ENCODE measurements at places on chromosomes 2 and 18.
A peak's percentile ranks its signal among the peaks of the same experiment; 100 is the strongest.

DNA sequence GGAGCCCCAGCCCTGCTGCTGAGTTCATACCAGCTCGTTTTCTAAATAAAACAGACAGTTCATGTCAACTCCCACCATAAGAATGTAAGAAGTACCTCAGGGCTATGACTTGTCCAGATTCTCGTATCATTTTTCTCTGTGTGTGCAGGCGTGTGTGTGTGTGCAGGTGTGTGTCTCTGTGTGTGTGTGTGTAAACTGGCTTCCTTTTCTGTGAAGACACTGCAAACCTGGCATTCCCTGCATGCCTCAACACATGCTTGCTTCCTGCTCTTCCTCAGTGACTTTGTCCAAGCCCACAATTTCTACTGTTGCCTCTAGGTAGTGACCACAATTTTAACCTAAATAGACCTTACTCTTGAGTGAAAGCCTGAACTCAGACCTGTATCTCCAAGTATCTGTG is 879.0 kb downstream of the SLC4A3 start:
- DNase-seq: no peak

DNA sequence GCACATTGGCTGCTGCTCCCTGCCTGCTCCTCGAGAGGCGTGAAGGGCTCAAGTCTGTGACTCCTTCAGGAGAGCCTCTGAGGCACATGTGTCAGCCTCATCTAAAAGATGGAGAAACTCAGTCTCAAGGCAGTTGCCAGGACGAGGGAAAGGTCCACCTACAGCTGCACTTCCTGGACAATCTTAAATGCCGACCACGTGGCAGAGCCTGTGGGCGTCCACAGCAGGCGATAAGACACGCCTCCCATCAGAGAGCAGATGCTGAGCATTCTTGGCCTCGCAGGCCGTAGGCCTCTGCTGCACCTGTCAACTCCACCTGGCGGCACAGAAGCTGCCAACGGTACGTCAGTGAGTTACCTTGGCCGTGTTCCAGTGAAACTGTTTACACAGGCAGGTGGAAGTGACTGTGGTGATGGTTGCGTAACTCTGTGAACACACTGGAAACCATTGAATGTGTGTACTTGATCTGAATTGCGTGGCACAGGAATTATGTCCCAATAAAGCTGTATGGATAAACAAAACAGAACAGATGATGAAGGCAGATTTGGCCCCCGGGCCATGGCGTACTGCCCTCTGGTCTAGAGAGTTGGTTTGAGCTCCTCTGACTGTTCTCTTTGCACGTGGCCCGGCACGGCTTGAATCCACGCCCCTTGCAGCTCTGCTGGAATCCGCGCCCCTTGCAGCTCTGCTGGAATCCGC is 114.5 kb downstream of the RNF144A start:
- peak; percentile 99 for DNase-seq

GRCh38 chr2:225400060-225400511 is 576 bp downstream of the NYAP2 start:
- DNase-seq: no peak

DNA sequence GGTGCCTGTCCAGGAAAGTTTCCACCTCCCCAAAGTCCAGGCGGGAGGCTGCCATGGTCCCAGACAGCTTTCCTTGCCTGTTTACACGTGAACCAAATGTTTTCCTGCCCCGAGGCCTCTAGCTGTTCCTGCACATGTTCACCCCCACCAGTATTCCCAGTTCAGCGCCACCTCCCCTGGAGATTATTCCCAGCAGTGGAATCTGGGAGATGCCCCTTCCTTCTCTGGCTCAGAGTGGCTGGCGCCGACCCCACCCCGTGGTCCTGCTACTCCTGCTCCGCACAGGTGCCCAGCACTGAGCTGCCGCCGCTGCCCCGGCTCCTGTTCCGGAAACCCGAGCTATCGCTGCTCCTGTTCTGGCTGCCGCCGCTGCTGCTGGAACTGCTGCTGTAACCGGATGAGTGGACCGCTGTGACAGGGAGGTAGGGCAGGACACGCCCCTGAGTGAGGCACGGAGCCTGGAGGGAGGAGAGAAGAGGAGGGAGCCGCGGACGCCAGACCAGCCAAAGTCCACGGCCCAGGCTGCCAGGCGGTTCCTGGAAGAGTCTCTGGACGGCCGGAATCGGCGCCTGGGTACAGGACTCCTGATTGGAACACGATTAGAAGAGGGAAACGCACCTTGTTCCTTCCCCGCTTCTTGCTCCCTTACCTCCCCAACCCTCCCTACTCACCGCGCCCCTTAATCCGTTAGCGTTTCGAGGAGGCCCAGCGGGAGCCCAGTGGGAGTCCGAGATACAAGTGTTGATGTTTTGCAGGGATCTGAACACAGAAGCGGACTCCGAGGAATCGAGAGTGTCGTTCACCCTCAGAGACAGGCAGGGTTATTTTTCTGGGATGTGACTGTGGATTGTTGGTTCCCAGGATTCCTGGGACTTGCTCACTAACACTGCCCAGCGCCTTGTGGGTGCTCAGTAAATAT is at the start of gene PDE11A:
PDE11A (minus strand) TSS at position 395 of the 919 bp plus-strand sequence; CDS start at position 55, 340 bp downstream.
- no peak for DNase-seq

GRCh38 chr2:65128297-65129190 is 1.4 kb downstream of the RAB1A start:
- DNase-seq: no peak

- no peak for DNase-seq
These were observed 622.5 kb downstream of the RNF144A start for GRCh38 chr2:7539760-7540159.

DNA sequence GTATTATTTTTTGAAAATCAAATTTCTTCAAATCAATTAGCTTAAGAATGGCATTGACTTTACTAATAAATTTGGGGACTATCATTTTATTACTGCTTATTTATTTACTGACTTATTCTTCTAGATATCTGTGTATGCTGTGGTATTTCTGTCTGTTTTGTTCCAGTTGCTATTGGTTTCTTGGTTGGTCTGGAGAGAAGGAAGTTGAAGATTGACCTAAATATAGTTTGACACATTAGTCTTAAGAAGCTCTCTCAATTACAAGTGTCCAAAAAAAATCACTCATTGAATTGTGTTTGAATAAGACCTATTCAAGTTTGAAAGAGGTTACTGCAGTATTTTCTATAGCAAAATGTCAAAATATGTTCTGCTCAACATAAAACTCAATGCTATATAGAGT is 153.3 kb upstream of the KYNU start:
- DNase-seq: no peak

- no peak for DNase-seq
These were observed 301.3 kb downstream of the EPHA4 start for GRCh38 chr2:221270806-221271205.

DNA sequence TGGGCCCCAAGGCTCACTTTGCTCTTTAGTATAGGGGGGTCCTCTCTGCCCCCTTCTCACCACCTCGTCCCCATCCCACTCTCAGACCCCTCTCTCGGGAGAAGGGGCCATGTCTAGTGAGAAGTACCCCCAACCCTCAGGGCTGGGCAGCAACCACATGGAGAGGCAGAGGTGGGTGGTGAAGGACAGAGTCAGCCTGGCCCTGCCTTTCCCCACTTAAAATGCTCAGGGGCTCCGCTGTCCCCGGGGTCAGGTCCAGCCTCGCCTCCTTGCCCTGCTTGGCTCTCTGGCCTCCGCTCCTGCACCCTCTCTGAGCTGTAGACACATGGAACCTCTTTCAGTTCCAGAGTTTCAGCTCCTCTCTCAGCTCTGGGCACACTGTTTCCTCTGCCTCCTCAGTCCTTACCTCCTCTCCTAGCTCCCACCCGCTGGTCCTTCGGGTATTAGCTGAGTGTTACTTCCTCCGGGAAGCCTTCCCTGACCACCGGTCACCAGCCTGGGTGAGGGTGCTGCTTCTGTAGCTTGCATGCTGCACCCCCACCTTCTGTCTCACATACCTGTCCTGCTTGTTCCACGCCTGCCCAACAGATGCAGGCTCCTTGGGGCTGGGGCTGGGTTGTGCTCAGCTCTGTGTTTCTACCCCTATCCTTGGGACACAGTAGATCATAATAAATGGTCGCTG is 79.5 kb upstream of the OTOF start:
- DNase-seq: no peak

DNA sequence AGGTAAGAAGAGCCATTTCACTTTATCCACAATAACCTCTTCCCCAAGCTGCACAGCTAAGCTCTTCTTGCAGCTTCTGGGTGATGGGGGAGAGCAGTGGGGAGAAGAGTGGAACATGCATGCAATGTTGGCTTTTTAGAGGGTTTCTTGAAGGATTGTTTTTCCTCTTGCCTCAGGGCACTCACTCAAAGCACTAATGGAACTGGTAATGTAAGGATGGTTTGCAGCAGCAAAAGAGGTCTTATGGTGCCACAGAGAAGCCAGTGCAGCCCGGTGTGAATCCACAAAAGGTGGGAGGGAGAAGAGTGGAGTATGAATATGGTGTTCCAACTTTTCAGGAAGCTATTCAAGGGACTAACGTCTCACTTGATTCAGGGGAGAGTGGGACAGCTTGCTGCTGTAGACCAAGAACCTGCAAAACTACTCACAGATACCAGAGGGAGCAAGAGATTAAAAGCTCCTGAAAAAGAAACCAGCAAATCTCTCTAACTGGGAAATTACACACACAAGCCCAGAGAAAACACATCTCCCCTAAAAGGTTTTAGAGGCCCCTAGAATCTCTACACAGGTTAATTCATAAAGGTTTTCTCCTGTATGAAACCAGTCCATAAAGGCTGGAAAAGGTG is 116.4 kb downstream of the CHN1 start:
- DNase-seq: no peak

GRCh38 chr2:45237850-45238542 is 228.7 kb upstream of the SIX2 start:
- DNase-seq: no peak

DNA sequence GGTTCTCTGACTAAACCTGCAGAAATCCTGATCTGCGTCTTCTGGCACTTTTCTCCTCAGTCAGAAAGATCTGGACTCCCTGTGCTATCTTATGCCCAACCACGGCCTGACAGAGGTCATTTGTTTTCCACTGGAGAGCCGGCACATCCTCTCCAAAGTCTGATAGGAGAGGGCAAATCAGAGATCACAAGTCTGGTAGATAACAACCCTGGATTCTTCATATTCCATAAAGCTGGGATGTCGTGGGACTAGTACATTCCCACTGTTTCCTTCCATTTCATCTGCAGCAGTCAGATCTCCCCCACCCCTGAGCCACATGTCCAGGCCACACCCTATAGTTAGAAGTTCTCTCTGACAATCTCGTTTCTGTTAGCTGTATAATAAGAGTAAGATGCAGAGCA is 157.0 kb downstream of the MGAT5 start:
- DNase-seq: no peak

GRCh38 chr2:152585830-152586484 is 131.3 kb downstream of the PRPF40A start:
- no peak for DNase-seq

DNA sequence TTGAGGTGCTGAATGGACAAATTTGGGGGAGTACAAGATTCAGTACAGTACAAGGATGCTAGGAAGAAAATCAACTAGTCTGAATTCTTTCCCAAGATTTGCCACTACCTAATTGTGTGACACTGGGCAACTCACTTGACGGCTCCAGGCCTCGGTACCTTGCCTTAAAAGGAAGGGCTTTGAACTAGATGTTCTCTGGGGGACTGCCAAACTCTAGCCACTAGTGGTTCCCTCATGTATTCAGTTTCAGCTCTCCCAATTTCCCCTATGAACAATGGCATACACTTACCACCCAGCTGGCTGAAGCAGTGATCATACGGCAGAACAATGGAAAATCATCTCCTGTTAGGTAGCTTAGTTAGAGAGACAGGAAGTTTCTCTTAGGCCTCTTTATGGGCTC is 73.4 kb downstream of the VWC2L start:
- DNase-seq: no peak

DNA sequence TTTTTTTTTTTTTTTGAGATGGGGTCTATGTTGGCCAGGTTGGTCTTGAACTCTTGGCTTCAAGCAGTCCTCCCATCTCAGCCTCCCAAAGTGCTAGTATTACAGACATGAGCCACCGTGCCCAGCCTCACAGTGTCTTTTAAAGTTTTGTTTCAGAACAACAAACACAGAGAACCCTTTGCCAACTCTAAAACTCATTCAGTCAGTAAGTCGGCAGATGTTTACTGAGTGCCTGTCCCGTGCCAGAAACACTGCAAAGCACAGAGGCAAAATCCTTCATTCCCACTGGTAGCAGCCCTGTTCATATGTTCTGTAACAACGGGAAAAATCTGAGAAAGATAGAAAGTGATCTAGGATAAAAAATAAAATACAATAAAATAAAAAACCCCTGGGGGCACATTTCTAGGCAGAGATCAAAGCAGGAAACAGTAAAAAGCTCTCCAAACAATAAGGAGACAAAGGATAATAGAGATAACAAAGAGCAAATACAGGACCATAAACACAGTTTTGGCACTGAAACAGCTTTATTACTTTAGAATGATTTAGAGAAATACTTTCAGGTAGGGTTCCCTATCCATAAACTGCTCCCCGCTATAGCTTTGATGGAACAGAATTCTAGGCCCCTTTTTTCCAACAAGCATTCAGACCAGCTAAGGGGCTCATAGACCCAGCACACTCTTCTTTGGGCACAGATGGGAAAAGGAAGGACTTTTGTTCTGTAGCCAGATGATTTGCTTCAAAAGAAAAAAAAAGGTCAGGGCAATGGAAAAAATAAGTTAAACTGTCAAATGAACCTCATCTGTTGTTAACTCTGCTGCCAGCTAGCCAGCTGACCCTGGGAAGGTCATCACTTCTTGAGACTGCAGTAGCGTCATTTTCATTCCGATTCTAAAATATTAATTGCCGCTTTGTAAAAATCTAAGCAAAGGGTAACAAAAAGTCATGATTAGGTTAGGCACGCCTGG is 212.3 kb downstream of the CDH20 start:
- no peak for DNase-seq

DNA sequence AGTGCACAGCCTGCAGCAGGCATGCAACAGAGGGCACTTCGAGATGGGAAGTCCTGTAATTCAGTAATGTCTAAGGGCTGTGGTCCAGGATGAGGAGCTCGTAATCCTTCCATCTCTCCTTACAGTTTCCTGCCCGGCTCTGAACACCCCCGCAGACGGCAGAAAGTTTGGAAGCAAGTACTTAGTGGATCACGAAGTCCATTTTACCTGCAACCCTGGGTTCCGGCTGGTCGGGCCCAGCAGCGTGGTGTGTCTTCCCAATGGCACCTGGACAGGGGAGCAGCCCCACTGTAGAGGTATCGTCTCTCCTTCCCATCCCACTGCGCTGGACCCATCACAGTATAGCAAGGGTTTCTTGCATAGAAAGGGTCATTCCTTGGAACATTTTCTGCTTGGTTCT is 26.7 kb downstream of the FBLN7 start:
- no peak for DNase-seq

DNA sequence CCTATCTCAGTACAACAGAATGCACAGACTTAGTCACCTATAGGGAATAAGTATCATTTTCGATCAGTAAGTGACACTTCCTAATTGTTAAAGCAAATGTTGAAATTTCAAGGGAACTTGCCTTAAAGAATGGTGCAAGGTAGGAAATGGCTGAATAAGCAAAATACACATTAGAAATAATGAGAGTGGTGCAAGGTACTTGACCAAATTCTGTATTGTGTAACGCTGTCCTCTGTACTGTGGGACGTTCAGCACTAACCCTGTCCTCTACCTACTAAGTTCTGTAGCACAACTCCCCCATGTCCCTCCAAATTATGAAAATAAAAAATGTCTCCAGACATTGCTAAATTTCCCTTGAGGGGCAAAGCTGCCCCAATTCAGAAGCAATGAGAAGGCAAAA is 19.4 kb downstream of the MMADHC start:
- DNase-seq: no peak
